Ascending aorta (tissue), 2 donors: ENCODE measurements at places on chromosomes 5 and 9. TPM values are rescaled to one million over a fixed set of nuclear protein-coding genes. Genes with fewer than 3 reads are reported as not detected.

DNA sequence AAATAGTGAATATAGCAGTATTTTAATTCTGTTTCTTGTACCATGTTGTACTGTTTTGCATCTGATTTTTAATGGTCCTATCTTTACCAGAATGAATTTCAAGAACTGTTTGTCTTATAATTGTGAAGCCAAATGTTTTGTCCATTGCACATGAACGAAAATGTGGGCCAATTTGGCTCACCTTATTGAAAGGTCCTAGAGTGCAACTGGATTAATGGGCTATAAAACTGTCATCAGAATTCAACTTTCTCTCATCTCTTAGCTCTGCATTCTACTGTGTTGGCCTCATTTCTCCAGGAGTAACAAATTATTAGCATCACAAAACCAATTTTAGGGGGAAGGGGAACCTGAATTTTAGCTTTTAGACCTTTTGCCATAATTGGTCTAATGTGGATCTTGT, 179.4 kb upstream of the NUDT12 start:
- H3K4me3 ChIP-seq, result no peak overlapping the region
- no peaks in the 10 kb centered on the region for H3K36me3 ChIP-seq
- no peak for DNase-seq
- no peaks in the 10 kb centered on the region for H3K27me3 ChIP-seq

GRCh38 chr5:145919413-145919812, 17.0 kb upstream of the SH3RF2 start:
- no peak for DNase-seq
- no peaks in the 10 kb centered on the region for H3K4me1 ChIP-seq
- no peak overlapping the region for H3K4me3 ChIP-seq
- no peaks in the 10 kb centered on the region for H3K36me3 ChIP-seq

DNA sequence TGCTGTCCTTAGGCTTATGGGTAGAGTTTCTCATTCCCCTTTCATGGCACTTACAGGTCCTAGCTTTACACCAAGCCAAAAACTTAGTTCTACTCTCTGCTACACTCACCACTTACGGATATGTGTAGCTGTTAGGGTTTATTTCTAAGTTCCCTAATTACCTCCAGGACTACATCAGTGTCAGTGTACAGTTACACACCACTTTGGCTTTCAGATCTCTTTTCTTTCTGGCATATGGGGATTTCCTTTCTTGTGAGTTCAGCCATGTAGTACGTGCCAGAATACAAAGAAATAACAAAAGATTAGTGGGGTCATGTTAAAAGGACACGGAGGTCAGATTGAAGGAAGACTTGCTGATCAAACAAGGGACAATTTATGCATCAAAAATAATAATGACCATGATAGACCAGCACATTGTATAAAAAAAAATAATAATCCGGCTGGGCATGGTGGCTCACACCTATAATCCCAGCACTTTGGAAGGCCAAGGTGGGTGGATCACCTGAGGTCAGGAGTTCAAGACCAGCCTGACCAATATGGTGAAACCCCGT, 41.8 kb downstream of the LYRM7 start:
- no peaks in the 10 kb centered on the region for H3K36me3 ChIP-seq
- H3K27me3 ChIP-seq, result no peaks in the 10 kb centered on the region
- DNase-seq, result no peak
- no peaks in the 10 kb centered on the region for H3K4me1 ChIP-seq
- no peak overlapping the region for H3K4me3 ChIP-seq

- peaks cover 21% of the 10 kb centered on the region for H3K36me3 ChIP-seq
- no peaks in the 10 kb centered on the region for H3K27me3 ChIP-seq
- peak overlapping the region; percentile 52 for H3K4me3 ChIP-seq
- no peak overlapping the region for H3K27ac ChIP-seq
- H3K4me1 ChIP-seq, result peaks cover 3% of the 10 kb centered on the region
Observed at GRCh38 chr9:33374634-33375237, 27.6 kb downstream of the AQP7 start.

DNA sequence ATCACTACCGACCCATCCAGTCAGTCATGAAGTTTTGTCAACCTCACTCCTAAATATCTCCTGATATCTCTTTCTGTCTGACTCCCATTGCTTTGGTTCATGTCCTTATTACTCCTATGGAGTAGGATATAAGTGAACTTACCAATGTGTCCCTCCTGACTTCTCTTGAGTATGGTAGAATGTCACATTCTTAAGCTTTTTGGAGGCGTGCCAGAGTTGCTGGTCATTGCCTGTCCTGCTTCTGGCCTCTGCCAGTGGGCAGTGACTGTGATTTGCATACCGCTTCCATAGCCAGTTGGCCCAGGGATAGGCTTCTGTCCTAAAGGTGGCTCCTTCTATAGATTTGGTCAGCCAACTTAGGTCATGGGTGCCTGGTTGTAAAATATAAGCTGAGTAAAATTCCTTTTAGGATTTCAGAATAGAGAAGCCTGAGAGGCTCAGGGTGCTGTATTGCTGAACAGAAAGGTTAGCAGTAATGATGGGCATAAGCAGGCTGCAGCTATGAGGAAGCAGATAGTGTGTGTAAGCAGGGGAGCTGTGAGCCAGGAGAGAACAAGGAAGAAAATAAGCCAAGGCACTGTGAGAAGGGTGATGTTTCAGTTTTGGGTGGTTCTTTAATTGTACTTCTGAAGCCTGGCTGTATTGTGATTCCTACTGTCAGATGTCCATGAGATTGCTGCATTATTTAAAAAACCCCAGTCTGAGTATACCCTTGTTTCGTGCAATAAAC, 16.1 kb upstream of the MARCHF3 start:
- peaks cover 6% of the 10 kb centered on the region for H3K4me1 ChIP-seq
- no peaks in the 10 kb centered on the region for H3K36me3 ChIP-seq
- no peak overlapping the region for H3K4me3 ChIP-seq
- H3K27me3 ChIP-seq, result no peaks in the 10 kb centered on the region
- no peak for DNase-seq
- no peak overlapping the region for H3K27ac ChIP-seq

DNA sequence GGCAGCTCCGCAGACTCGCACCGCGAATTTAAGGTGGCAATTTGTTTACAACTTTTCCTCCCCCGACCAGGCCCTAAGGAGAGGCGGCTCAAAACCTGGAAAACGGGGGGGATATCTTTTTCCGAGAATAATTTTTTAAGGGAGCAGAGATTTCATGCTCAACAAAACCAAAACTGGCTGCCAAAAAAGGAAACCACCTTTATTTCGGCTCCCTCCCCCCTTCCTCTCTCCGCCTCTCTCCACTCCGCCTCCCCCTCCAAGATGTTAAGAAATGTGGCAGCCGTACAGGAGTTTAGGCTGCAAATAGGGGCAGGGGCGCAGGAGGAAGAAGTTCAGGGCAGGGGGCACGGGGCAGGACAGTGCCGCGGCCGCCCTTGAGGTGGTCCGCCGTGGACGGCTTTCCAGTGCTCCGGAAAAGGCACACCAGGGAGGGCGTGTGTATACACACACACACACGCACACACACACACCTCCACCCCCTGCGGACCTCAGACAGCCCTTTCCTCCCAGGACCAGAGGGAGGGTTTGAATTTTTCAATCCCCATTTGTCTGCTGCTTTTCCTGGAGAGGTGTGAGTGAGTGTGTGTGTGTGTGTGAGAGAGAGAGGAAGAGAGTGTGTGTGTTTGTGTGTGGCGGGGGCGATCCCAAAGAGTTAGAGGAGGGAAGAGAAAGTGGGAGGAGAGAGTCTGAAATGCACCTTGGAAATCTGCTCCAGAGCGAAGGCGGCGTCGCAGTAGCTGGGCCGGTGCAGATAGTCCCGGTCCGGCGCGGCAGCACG, 9.1 kb downstream of the PTCH1 start:
- H3K4me3 ChIP-seq, result peak overlapping the region; percentile 85
- peaks cover 6% of the 10 kb centered on the region for H3K4me1 ChIP-seq
- peak; percentile 69 for DNase-seq
- peak overlapping the region; percentile 90 for H3K27ac ChIP-seq
- no peaks in the 10 kb centered on the region for H3K36me3 ChIP-seq

- H3K4me3 ChIP-seq, result no peak overlapping the region
- H3K27ac ChIP-seq, result no peak overlapping the region
- H3K36me3 ChIP-seq, result no peaks in the 10 kb centered on the region
- no peaks in the 10 kb centered on the region for H3K27me3 ChIP-seq
- H3K4me1 ChIP-seq, result no peaks in the 10 kb centered on the region
- DNase-seq, result no peak
Observed at GRCh38 chr5:101675510-101676219, 620.4 kb downstream of the SLCO4C1 start.

DNA sequence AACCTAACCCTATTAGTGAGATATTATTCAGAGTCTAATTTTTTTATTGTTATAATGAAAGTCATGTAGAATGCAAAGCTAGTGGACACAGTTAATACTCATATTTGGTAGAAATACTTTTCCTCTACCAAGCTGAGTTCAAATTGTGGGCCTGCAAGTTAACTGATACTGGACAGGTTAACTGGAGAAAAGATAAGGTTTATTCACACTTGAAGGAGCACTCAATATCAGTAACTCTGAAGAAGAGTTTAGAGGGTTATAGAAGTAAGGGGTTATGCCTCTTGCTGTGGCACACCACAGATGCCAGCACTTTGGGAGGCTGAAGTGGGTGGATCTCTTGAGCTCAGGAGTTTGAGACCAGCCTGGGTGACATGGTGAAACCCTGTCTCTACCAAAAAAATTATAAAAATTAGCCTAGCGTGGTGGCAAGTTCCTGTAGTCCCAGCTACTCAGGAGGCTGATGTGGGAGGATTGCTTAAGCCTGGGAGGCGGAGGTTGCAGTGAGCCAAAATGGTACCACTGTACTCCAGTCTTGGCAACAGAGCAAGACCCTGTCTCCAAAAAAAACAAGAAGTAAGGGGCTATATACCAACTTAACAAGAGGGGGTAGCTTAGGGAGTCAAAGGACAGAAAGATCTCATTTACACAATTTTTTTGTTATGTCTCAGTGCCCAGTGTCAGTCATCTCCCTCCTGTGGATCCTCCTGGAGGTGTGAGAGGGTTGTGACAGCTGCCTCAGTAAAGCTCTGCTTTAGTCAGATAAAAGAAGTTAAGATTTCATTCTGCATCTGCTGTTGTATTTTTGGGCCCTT, 121.2 kb upstream of the GRHPR start:
- no peaks in the 10 kb centered on the region for H3K36me3 ChIP-seq
- no peak for DNase-seq
- H3K27me3 ChIP-seq, result no peaks in the 10 kb centered on the region
- H3K4me1 ChIP-seq, result no peaks in the 10 kb centered on the region

- no peaks in the 10 kb centered on the region for H3K36me3 ChIP-seq
- no peaks in the 10 kb centered on the region for H3K27me3 ChIP-seq
- H3K27ac ChIP-seq, result no peak overlapping the region
Observed at GRCh38 chr5:11396917-11397316, 507.3 kb downstream of the CTNND2 start.

DNA sequence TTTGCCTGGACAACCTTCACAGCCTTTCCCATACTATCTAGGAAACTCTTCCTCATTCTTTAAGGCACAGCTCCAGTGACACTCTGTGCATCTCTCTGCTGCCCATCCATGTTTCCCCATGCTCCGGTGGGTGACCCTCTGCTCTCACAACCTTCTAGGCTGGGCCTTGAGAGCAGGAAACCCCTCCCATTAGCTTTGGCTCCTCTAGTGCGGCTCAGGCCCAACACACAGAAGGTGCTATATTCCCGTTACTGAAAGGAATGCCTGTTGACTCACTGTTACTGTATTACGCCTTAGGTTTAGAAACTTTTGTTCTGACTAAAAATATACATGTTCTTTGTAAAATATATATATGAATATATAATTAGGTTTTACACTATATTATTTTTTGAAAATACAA, 8.1 kb upstream of the CCL28 start:
- no peaks in the 10 kb centered on the region for H3K4me1 ChIP-seq
- no peaks in the 10 kb centered on the region for H3K27me3 ChIP-seq
- H3K36me3 ChIP-seq, result no peaks in the 10 kb centered on the region
- no peak overlapping the region for H3K4me3 ChIP-seq

- no peaks in the 10 kb centered on the region for H3K36me3 ChIP-seq
- DNase-seq, result no peak
- H3K27ac ChIP-seq, result no peak overlapping the region
- H3K4me1 ChIP-seq, result no peaks in the 10 kb centered on the region
- H3K27me3 ChIP-seq, result no peaks in the 10 kb centered on the region
Observed at GRCh38 chr9:19699756-19700155, 89.1 kb downstream of the SLC24A2 start.

DNA sequence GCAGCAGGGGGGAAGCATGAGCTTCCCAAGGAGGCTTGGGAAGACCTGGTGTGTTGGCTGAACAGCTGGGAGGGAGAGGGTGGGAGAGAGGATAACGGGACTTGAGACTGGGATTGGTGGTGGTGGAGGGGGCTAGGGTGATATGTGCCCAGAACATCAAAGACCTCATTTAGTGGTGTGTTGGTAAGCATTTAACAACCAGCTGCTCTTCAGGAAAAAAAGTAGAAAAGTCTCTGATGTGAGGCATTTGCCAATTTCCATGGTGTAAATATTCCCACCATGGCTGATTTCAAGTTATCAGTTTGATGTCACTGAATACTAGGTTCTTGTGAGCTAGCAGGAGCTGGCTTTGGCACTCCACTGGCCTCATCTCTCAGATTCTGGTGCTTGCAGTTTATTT, 170.8 kb downstream of the MACROH2A1 start:
- H3K27ac ChIP-seq, result no peak overlapping the region
- H3K4me1 ChIP-seq, result peaks cover 24% of the 10 kb centered on the region
- H3K36me3 ChIP-seq, result no peaks in the 10 kb centered on the region
- DNase-seq, result no peak

GRCh38 chr5:102511666-102512065, 12.9 kb upstream of the SLCO6A1 start:
- no peaks in the 10 kb centered on the region for H3K4me1 ChIP-seq
- no peaks in the 10 kb centered on the region for H3K36me3 ChIP-seq
- H3K27me3 ChIP-seq, result no peaks in the 10 kb centered on the region
- no peak overlapping the region for H3K4me3 ChIP-seq

DNA sequence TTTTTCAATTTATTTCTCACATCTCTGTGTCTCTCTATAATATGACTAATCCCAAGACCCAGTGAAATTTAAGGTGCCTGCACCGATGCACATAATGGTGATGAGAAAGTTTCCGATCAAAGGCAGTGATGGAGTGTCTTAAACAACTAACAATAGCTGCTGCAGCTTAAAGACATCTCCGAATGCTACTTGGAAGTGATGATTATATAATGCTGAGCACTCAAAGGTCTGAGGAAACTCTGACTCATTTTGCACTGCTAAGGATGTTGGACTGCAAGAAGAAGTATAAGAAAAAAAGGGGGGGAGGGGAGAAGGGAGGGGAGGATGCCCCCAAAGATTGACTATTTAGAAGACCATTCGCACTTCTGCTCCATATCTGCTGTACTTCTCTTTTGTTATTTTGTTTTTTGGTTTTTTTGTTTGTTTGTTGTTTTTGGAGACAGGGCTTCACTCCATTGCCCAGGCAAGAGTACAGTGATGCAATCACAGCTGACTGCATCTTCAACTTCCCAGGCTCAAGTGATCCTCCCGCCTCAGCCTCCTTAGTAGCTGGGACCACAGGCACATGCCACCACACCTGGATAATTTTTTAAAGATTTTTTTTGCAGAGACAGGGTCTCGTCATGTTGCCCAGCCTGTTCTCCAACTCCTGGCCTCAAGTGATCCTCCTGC, 192.2 kb downstream of the HSD17B3 start:
- H3K4me3 ChIP-seq, result no peak overlapping the region
- H3K36me3 ChIP-seq, result no peaks in the 10 kb centered on the region
- no peaks in the 10 kb centered on the region for H3K27me3 ChIP-seq
- no peak for DNase-seq
- no peak overlapping the region for H3K27ac ChIP-seq
- H3K4me1 ChIP-seq, result no peaks in the 10 kb centered on the region

The BSPRY gene
- total RNA-seq, result not detected

The TMEFF1 gene
- total RNA-seq, result not detected

The CCIN gene
- total RNA-seq, result not detected

The FCN1 gene
- not detected for total RNA-seq

The GRXCR2 gene
- total RNA-seq, result not detected

The AK1 gene
- total RNA-seq, result 64.5 TPM

The TMEM8B gene
- total RNA-seq, result 37.3 TPM

The DENND1A gene
- 37.3 TPM for total RNA-seq

The KLHL3 gene
- 7.5 TPM for total RNA-seq

The PTGES gene
- total RNA-seq, result 8.9 TPM
